ENCODE measurements at places on chromosomes 3 and 15. TPM values are rescaled to one million over a fixed set of nuclear protein-coding genes. Genes with fewer than 3 reads are reported as not detected.

The AHSG gene
- not detected for total RNA-seq

The MYH15 gene
- total RNA-seq: 0.16 TPM

The CYP1A1 gene
- 0.12 TPM for total RNA-seq

The GCHFR gene
- total RNA-seq: 3.5 TPM

The MB21D2 gene
- 11.8 TPM for total RNA-seq

The FBXO40 gene
- not detected for total RNA-seq

The IL5RA gene
- total RNA-seq: not detected

The GHRL gene
- total RNA-seq: 0.36 TPM

The AGBL1 gene
- not detected for total RNA-seq

The SNTN gene
- total RNA-seq: not detected

The CPLX3 gene
- total RNA-seq: not detected

The TMC3 gene
- total RNA-seq: not detected

The SELENOS gene
- total RNA-seq: 66.0 TPM
